Tibial artery (tissue), 4 donors: ENCODE measurements at places on chromosomes 12 and 14.

DNA sequence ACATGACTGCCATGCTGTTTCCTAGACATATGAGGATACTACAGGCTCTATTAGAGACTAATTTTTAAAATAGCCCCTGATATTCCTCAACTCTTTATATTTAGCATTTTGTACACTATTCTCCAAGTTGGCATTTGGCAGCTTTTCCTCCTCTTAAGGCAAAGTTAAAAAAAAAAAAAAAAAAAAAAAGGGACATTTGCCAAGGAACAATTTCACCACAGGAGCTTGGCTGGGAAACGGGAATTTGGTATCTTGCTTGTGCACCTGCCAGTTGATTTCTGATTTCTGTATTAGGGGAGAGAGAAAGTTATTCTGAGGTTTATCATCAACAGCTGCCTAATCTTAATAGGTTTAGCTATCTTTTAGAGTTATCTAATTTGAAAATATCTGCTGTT is 87.2 kb downstream of the CAND1 start:
- no peaks in the 10 kb centered on the region for H3K27me3 ChIP-seq
- H3K27ac ChIP-seq: peak overlapping the region; percentile 48
- H3K36me3 ChIP-seq: no peaks in the 10 kb centered on the region
- H3K4me1 ChIP-seq: peaks cover 24% of the 10 kb centered on the region
- no peak overlapping the region for H3K4me3 ChIP-seq

DNA sequence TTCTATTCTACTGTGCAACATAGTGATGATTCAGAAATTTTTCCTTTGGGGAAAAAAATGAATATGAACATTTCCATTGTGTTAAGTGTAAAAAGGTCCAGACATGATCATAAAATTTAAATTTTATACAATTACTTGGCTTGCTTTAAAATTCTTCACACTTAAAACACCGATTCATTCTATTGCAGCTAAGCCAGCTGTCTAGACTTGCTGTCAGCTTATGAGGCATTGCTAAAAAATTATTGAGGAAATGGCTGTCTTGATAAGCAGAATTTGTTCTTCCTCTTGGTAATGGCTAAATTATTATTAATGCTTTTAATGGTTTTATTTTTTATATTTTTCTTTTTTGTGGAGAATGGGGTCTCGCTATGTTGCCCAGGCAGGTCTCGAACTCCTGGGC is 1.8 kb downstream of the LYSET start:
- H3K4me1 ChIP-seq: peaks cover 32% of the 10 kb centered on the region
- no peak overlapping the region for H3K27ac ChIP-seq
- peaks cover 4% of the 10 kb centered on the region for H3K36me3 ChIP-seq
- H3K27me3 ChIP-seq: no peaks in the 10 kb centered on the region
- DNase-seq: no peak

GRCh38 chr12:106003297-106003696 is 135.5 kb downstream of the NUAK1 start:
- DNase-seq: no peak
- no peaks in the 10 kb centered on the region for H3K4me1 ChIP-seq
- no peak overlapping the region for H3K4me3 ChIP-seq
- no peaks in the 10 kb centered on the region for H3K27me3 ChIP-seq
- H3K27ac ChIP-seq: no peak overlapping the region

- peaks cover 96% of the 10 kb centered on the region for H3K36me3 ChIP-seq
- peak; percentile 69 for DNase-seq
These were observed 6.7 kb downstream of the ITGA5 start for GRCh38 chr12:54412348-54412747.

GRCh38 chr14:60332869-60333268 is 83.8 kb downstream of the PPM1A start:
- H3K27ac ChIP-seq: no peak overlapping the region
- no peak for DNase-seq
- H3K4me3 ChIP-seq: no peak overlapping the region
- peaks cover 6% of the 10 kb centered on the region for H3K4me1 ChIP-seq
- H3K27me3 ChIP-seq: peaks cover 17% of the 10 kb centered on the region

- DNase-seq: no peak
- H3K36me3 ChIP-seq: no peaks in the 10 kb centered on the region
- H3K4me3 ChIP-seq: no peak overlapping the region
- H3K4me1 ChIP-seq: no peaks in the 10 kb centered on the region
These were observed 232.1 kb upstream of the SEL1L start for GRCh38 chr14:81765651-81766275.

DNA sequence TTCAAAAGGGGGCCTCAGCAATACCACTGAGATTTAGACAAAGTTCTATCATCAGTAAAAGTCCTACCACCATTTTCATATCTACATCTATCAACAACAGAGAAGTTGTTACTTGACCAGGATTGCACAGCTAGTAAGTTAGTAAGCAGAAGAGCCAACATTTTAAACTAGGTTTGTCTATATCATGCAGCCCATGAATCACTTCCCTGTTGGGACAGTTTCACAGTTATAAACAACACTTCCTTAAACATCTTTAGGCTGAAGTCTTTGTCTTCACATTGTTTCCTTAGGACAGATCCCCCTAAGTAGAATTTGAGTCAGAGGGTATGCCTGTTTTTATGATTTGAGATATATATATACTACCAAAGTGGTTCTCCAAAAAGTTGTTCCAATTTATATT is 68.5 kb downstream of the DAO start:
- no peak overlapping the region for H3K27ac ChIP-seq
- no peaks in the 10 kb centered on the region for H3K36me3 ChIP-seq
- no peak for DNase-seq
- H3K27me3 ChIP-seq: no peaks in the 10 kb centered on the region

GRCh38 chr12:3242199-3242863 is 165.2 kb downstream of the TSPAN9 start:
- peak overlapping the region; percentile 38 for H3K27ac ChIP-seq
- no peak overlapping the region for H3K4me3 ChIP-seq

DNA sequence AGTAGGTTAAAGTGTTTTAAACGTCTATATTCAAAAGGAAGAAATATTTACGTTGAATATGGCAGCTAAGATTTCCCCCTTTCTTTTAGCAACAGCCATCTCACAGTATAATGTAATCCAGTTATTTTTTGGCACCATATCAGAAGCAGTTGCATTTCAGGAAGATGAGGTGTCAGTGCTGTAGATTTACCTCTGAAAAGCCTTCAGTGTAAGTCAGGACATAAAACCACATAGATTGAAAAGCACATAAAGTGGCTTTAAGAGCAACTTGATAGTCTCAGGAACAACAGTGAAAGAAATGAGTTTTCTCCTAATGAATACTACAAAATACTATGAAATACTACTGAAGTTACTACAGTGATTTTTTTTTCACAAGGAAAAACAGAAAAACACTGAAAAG is 6.9 kb downstream of the MLH3 start:
- H3K36me3 ChIP-seq: peaks cover 11% of the 10 kb centered on the region
- no peaks in the 10 kb centered on the region for H3K27me3 ChIP-seq
- no peak overlapping the region for H3K4me3 ChIP-seq
- DNase-seq: no peak
- H3K4me1 ChIP-seq: peaks cover 15% of the 10 kb centered on the region
- H3K27ac ChIP-seq: no peak overlapping the region

GRCh38 chr14:99363051-99363450 is 91.1 kb upstream of the BCL11B start:
- H3K36me3 ChIP-seq: no peaks in the 10 kb centered on the region
- no peaks in the 10 kb centered on the region for H3K27me3 ChIP-seq
- H3K4me1 ChIP-seq: no peaks in the 10 kb centered on the region
- no peak overlapping the region for H3K4me3 ChIP-seq
- DNase-seq: no peak
- no peak overlapping the region for H3K27ac ChIP-seq

GRCh38 chr12:7905071-7905470 is 30.9 kb downstream of the SLC2A3 start:
- H3K27ac ChIP-seq: no peak overlapping the region
- H3K4me1 ChIP-seq: no peaks in the 10 kb centered on the region
- H3K27me3 ChIP-seq: no peaks in the 10 kb centered on the region
- no peaks in the 10 kb centered on the region for H3K36me3 ChIP-seq
- no peak overlapping the region for H3K4me3 ChIP-seq

GRCh38 chr14:63200767-63201166 is 3.5 kb upstream of the RHOJ start:
- no peaks in the 10 kb centered on the region for H3K36me3 ChIP-seq
- H3K27ac ChIP-seq: no peak overlapping the region
- H3K4me1 ChIP-seq: no peaks in the 10 kb centered on the region
- no peak for DNase-seq
- H3K27me3 ChIP-seq: no peaks in the 10 kb centered on the region
- H3K4me3 ChIP-seq: no peak overlapping the region

GRCh38 chr14:67357969-67358354 is 1.6 kb downstream of the ATP6V1D start:
- H3K36me3 ChIP-seq: no peaks in the 10 kb centered on the region
- H3K27me3 ChIP-seq: no peaks in the 10 kb centered on the region
- peaks cover 49% of the 10 kb centered on the region for H3K4me1 ChIP-seq
- H3K4me3 ChIP-seq: no peak overlapping the region
- no peak overlapping the region for H3K27ac ChIP-seq

- no peak overlapping the region for H3K4me3 ChIP-seq
- no peaks in the 10 kb centered on the region for H3K4me1 ChIP-seq
- no peak overlapping the region for H3K27ac ChIP-seq
- no peaks in the 10 kb centered on the region for H3K36me3 ChIP-seq
- DNase-seq: no peak
These were observed 34.6 kb downstream of the HECTD4 start for GRCh38 chr12:112347581-112347982.

- no peak overlapping the region for H3K4me3 ChIP-seq
- H3K36me3 ChIP-seq: no peaks in the 10 kb centered on the region
- DNase-seq: no peak
- H3K4me1 ChIP-seq: no peaks in the 10 kb centered on the region
- H3K27me3 ChIP-seq: no peaks in the 10 kb centered on the region
These were observed 48.5 kb upstream of the OSBPL8 start for GRCh38 chr12:76608070-76608469.

- peaks cover 11% of the 10 kb centered on the region for H3K4me1 ChIP-seq
- H3K4me3 ChIP-seq: no peak overlapping the region
- DNase-seq: no peak
- peaks cover 7% of the 10 kb centered on the region for H3K36me3 ChIP-seq
These were observed 94.3 kb downstream of the AEBP2 start for GRCh38 chr12:19533567-19533966.

DNA sequence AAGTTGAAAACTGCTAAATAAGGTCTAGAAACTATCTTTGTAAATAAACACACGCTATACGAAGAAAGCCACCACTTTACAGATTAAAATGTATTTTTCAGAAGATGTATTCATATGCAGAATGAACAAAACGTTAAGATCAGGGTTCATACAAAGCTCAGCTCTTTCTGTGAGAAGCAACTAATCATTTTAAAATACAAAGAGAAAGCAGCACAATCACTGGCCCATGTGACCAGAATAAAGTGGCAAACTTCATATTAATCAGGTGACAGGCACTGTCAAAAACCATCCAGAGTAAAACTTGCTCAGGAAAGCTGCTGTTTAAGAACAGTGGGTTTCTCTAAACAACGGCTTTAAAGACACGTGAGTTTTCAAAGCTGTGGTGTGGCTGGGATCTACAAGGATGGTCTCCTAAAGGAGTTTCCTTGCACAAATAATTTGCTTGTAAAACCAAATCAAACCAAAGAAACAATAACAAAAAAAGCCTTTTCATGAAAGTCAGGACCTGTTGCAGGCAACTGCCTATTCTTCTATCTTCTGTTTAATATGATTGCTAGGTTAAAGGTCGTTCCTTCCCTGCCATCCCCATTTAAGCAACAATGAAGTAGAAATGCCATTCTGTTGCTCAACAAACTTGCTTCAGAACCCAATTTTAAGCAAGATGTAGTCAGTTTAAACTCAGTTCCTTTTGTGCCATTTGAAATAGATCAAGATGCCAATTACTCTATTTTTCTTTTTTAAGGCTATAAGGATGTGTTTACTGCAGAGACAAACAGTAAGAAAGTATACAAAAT is 22.3 kb downstream of the SEL1L start:
- no peak overlapping the region for H3K27ac ChIP-seq
- H3K4me3 ChIP-seq: no peak overlapping the region
- DNase-seq: no peak
- H3K4me1 ChIP-seq: no peaks in the 10 kb centered on the region
- no peaks in the 10 kb centered on the region for H3K27me3 ChIP-seq
